HT-29 (cell line): ENCODE measurements at places on chromosomes 6 and 20. TPM values are rescaled to one million over a fixed set of nuclear protein-coding genes. Genes with fewer than 3 reads are reported as not detected.

The KIF13A gene
- total RNA-seq = 20.4 and 24.4 TPM in 2 replicates

The ANGPT4 gene
- total RNA-seq = not detected in 2 replicates

The CFB gene
- 2.0 and 2.6 TPM in 2 replicates for total RNA-seq

The MUC22 gene
- not detected in 2 replicates for total RNA-seq

The PACRG gene
- total RNA-seq = 0.81 and 0.91 TPM in 2 replicates

The HNF4A gene
- total RNA-seq = 63.8 and 70.7 TPM in 2 replicates

The MICA gene
- 36.1 and 39.2 TPM in 2 replicates for total RNA-seq

The SPACA1 gene
- total RNA-seq = not detected in 2 replicates

The ARFGEF3 gene
- total RNA-seq = 8.7 and 10.0 TPM in 2 replicates

The CST5 gene
- not detected in 2 replicates for total RNA-seq

The NRSN1 gene
- not detected in 2 replicates for total RNA-seq

The CLPSL1 gene
- not detected in 2 replicates for total RNA-seq

The TRERF1 gene
- 4.2 and 6.8 TPM in 2 replicates for total RNA-seq

The FOXA2 gene
- 9.1 and 9.4 TPM in 2 replicates for total RNA-seq

The YWHAB gene
- total RNA-seq = 71.4 and 77.9 TPM in 2 replicates

The FRMD1 gene
- not detected in 2 replicates for total RNA-seq

The FOXS1 gene
- total RNA-seq = not detected in 2 replicates

The RNF144B gene
- total RNA-seq = 3.9 and 4.5 TPM in 2 replicates

The PNLDC1 gene
- not detected in 2 replicates for total RNA-seq

The TSBP1 gene
- total RNA-seq = not detected in 2 replicates

The CRISP2 gene
- not detected in 2 replicates for total RNA-seq

The PNPLA1 gene
- 0.23 and 0.38 TPM in 2 replicates for total RNA-seq

The ADGRB3 gene
- not detected in 2 replicates for total RNA-seq

The NFATC2 gene
- 0.51 and 0.57 TPM in 2 replicates for total RNA-seq

The FRS3 gene
- 3.4 and 3.9 TPM in 2 replicates for total RNA-seq

The TMEM242 gene
- 1.7 and 4.3 TPM in 2 replicates for total RNA-seq

The RPN2 gene
- 331 and 338 TPM in 2 replicates for total RNA-seq

The ARHGAP18 gene
- 29.7 and 35.4 TPM in 2 replicates for total RNA-seq

The APCDD1L gene
- total RNA-seq = not detected in 2 replicates

The HTR1E gene
- total RNA-seq = not detected in 2 replicates

The OPN5 gene
- not detected in 2 replicates for total RNA-seq

The TTLL9 gene
- total RNA-seq = 0.03 and 0.05 TPM in 2 replicates

The GRM1 gene
- total RNA-seq = not detected in 2 replicates

The RBM39 gene
- 390 and 396 TPM in 2 replicates for total RNA-seq

The FAM162B gene
- total RNA-seq = not detected in 2 replicates
